ENCODE measurements at places on chromosomes 5 and 9.

DNA sequence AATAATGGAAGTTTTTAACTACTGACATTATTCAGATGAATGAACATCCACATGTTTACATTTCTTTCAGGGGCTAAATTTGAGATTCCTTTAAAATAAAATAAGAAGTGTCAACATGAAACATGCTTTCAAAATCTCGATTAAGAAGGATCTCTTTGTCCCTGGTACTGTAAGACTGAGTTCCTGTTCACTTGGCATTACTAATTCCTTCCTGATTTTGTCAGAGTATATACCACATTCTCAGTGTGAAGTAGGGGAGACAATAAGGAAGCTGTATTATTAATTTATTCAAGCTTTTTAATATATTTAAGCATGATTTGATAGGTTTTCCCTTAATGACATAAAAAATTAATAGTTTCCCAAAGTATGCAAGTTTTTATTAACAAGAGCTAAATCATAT, 81.5 kb upstream of the GRHPR start:
- no peak for DNase-seq

GRCh38 chr9:133873461-133873891, 118.6 kb downstream of the VAV2 start:
- DNase-seq: no peak

DNA sequence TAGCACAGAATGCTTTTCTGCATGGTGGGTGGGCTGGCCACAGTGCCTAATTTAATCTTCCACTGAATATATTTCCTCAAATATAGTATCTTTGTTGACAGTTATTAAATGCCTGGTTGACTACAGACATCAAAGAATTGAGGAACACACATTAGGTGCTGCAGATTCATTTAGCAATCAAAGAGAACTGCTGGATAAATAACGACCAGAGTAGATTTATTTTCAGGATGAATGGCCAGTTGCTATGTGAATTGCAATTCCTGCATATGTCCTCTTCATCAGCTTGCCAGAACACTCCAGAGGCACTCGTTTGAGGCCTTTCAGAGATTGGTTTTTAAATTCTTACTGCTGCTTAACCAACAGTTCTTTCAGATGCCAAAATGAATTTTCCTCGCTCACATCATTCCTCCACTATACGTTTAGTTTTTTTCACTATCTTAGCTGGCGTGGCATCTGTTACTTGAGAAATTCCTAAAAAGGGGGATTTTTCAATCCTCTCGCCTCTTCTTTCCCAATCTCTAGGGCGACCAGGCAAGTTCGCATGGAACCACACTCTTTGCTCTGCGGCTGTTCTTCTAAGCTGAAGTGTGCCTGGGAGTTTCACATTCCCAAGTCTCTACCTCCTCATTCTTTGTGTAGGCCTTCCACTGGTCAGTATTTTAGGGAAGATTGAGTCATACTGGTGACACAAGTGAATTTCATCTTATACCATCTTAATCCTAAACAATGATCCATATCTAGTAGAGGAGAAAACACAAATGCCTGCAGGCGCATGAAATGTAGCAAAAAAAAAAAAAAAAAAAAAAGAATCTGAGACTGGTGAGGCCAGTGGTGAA, 237.1 kb upstream of the NMUR2 start:
- no peak for DNase-seq

DNA sequence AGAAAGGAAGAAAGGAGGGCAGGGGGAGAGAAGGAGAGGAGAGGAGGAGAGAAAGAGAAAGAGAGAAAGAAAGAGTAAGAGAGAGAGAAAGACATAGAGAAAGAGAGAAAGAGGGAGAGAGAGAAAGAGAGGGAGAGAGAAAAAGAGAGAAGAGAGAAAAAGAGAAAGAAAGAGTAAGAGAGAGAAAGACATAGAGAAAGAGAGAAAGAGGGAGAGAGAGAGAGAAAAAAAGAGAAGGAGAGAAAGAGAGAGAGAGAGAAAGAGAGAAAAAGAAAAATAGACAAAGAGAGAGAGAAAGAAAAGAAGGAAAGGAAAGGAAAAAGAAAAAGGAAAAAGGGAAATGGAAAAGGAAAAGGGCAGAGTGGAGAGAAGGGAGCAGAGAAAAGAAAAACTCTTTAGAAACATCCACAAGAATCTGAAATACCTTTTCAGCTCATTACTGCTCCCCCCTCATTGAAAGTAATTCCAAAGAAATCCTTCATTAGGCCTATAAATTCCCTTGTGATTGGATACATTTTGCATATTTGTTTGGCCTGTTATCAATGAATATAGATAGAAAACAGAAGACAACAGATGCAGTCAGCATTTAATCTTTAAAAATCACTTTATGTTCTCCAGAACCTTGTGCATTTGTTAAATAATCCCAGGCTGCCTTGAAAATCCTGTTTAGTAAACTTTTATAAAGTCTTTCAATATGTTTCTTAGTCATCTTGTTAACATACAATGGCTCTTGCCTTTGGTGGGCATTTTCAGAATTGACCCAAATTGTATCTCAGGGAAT, 411.5 kb downstream of the NFIB start:
- DNase-seq: no peak

GRCh38 chr9:134807716-134808446, 72.7 kb upstream of the FCN2 start:
- DNase-seq: no peak

GRCh38 chr5:154412925-154413324, 32.9 kb upstream of the SAP30L start:
- no peak for DNase-seq
